Sigmoid colon (tissue), 7 donors: ENCODE measurements at places on chromosomes 5 and 9.

DNA sequence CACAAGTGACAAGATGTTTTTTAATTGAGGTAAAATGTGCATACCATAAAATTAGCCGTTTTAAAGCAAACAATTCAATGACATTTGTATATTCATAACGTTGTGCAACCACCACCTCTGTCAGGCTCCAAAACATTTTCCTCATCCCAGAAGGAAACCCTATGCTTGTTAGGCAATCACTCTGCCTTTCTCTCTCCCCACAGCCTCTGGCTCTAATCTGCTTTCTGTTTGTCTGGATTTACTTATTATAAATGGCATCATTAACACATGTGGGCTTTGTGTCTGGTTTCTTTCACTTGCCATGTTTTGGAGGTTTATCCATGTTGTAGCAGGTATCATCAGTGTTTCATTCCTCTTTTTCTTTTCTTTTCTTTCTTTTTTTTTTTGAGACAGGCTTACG is 1.4 kb upstream of the N4BP3 start:
- DNase-seq, result no peak

DNA sequence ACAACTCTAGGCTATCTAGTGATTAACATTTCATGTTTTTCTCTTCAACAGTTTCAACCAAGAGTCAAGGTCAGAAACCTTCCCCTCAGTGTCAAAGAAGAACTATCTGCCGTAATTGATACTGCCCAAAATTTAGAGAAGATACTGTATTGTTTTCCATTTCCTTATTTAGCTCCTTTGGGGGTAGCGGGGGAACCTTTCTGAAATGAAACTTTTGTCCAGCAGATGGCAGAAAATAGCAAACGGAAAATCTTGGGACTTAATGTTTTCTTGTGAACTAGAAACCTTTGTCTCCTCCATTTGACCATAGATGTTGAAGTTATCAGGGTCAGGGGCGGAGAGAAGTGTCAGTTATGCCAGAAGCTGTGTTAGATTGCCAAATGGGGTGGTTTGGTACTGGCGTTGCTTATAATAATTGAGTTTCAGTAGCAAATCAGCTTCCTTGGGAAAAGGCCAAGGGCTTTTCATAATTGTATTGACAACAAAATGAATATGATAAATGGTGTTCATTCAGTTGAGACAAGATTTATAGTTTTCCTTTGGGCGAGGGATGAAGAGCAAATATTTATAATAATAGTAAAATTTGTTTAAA is 101.7 kb upstream of the TLX3 start:
- DNase-seq, result no peak

DNA sequence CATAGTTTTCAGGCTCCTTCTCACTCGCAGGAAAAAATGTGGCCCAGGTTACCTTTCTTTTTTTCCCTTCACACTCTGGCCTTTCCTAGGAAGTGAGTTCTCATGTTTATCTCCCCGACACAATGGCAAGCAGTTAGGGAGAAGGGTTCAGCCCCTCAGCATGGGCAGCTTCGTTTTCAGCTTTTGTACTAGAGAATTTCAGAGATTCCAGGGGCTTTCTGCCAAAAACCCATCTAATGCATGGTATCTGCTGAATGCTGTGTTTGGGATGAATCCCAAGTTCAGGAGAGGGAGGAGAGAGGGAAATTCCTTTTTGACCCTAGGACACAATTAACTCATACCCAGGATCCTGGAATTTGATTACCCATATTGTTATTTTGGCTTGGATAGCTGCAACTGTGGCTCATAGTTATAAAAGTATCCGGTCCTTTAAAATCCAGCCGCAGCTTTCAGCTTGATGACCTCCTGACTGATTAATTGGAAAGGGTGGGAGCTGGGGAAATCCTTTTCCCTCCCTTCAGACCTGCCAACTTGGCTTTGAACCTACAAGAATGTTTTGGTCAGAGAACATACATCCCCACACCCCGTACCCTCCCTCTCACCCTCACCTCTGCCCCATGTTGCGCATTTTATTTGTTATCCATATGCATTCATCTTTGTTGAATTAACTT is 78.4 kb downstream of the TMEM252 start:
- no peak for DNase-seq

DNA sequence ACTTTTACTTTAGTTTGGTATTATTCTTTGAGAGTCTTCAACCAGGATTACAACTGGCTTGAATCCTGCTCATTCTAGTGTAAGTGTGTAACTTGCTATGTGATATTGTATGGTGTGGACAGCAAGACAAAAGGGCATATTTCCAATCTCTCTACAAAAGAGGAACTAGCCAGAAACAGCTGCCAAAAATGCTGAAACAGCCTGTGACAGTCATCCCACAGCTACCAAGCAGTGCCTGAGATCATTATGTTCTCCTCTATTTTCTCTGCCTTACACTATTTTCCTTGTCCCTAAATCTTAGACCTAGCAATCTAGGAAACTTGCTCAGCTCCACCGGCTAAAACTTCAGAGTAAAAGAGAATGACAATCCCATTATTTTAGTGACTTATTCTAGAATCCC is 42.8 kb downstream of the WDR41 start:
- DNase-seq, result no peak

- no peak for DNase-seq
These were observed 57.8 kb upstream of the LPAR1 start for GRCh38 chr9:111096051-111096450.

DNA sequence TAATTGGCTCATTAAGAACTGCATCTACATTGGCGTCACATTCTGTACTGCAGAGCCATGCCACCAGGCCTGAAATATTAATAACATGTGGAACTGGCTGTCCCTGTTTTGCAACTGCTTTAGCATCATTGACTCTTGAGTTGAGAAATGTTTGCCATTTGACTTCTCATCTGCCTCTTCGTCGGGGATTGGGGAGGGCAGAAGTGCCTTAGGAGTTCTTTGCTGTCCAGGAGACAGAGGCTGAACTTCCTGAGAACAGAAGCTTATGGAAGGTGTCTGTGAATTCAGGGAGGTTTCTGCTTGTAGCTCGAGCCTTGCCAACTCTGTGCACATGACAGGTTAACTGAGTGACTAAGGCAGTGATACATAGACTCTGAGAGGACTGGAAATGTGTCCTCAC is 265.0 kb downstream of the KIF4B start:
- DNase-seq, result no peak

DNA sequence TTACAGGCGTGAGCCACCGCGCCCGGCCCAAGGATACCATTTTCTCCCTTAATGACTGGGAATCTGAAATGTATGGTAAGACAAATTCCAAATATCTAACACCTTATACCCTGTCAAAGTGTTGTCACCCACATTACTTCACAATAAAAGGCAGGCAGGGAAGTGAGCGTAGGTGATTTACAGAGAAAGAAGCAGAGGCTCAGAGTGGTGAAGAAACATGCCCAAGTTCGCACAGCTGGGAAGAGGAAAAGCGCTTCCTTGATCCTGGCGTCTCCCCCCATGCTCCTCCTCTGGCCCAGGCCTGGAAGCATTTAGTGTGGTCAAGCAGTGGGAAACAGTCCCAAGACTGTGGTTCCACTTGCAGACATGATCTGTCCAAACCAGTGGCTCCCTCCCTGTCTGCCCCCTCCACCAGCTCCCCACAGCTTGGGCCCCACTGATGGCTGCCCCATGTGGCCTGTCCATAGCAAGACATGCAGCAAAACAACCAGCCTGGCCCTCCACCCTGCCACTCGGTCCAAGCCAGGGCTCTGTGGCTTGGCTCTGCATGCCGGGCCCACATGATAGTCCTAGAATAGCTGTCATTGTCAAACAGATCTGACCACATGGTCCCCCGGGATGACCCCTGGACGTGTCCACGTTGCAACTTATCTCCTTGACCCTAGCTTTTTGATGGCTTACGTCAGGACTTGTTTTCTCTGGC is 107.2 kb downstream of the TTLL11 start:
- no peak for DNase-seq

- DNase-seq, result no peak
These were observed 4.1 kb downstream of the SAXO1 start for GRCh38 chr9:19028835-19029451.

- no peak for DNase-seq
These were observed 37.2 kb downstream of the DAB2IP start for GRCh38 chr9:121688681-121689080.

DNA sequence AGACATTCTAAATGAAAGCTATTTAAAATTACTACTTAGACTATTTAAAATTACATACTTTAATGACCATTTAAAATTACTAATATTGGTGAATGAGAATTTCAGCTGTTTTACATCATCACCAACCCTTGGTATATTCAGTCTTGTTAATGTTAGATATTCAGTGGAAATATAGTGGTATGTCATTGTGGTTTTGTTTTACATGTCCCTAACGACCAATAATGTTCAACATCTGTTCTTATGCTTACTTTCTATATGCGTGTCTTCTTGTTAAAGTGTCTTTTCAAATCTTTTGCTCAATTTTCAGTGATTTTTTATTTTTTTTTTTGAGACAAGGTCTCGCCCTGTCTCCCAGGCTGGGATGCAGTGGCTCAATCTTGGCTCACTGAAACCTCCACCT is 279.3 kb upstream of the TARS1 start:
- no peak for DNase-seq

- DNase-seq, result no peak
These were observed 19.3 kb upstream of the GPR150 start for GRCh38 chr5:95600557-95600956.

DNA sequence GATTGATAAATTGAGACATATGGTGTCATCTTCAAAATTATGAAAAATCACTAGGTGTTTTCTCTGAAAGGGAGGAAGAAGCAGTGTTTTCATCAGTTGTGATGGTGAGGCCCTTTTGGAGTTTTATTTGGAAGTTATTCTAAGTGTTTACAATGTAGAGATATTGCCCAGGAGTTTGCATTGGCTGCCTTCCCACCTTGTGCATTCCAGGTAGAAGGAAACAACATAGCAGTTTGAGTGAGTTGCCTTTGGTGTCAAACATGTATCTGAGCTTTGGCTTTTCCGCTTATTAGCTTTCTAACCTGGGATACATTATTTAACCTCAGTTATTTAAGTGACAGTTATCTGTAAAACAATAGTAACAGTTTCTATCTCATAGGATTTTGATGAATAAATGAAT is 122.5 kb downstream of the SCAMP1 start:
- DNase-seq, result no peak

GRCh38 chr9:69326261-69326660 is 1.2 kb downstream of the ENTREP1 start:
- no peak for DNase-seq

GRCh38 chr9:90645721-90646120 is 3.1 kb upstream of the DIRAS2 start:
- no peak for DNase-seq

GRCh38 chr5:81164476-81164875 is 68.6 kb upstream of the CKMT2 start:
- DNase-seq, result no peak

DNA sequence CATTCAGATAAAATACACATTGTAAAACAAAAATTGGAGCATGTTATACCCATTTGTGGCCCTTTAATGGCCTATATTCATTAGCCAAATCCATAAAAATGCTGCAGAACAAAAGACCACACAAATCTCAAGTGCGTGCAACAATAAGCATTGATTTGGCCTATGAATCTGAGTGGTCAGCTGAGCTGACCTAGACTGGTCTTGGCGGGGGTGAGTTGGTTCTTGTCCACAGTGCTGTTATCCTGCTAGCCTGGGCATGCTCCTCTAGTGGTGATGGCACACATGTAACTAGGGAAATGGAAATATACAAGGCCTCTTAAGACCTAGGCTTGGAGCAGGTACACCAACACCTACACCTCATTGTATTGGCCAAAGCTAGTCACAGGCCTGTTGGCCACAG is 122.2 kb upstream of the TBCA start:
- DNase-seq, result no peak

GRCh38 chr5:138466900-138467710 is 1.8 kb downstream of the EGR1 start:
- DNase-seq, result no peak

- DNase-seq, result no peak
These were observed 2.6 kb downstream of the CFAP90 start for GRCh38 chr5:7848296-7848695.

- DNase-seq, result no peak
These were observed 249.4 kb upstream of the TRIM32 start for GRCh38 chr9:116437411-116438370.
